NCI-H526 treated with DMSO at 0.1 percent for 48 hours (cell line): ENCODE measurements at places on chromosomes 12 and 14.

DNA sequence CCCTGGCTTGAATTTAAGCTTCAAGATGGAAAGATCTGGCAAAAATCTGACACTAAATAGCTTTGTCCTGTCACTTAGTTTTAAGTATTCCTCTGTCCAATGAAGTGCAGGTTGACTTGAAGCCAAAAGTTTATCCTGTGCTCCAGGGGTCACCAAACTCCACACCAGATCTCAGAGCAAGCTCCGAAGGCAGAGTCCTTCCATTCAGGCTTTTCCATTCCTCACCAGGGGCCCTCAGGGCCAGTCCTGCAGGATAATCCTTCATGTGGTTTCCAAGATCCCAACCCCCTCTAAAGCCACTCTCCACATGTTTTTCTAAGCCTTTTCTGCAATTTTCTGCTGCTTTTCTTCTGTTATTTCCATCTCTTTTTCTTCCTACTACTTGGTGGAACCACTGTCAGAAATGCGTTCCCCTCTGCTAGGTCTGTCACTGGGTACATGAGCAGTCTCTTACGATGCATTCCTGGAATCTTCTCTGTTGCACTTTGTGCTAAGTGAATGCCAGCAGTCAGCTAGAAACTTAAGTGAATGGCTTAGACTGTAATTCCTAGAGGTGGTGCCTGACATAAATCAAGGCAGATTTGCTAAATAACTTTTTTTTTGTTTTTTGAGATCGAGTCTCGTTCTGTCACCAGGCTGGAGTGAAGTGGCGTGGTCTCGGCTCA is 251.4 kb downstream of the MSRB3 start:
- DNase-seq, result no peak

GRCh38 chr12:2263901-2264300 is 211.1 kb downstream of the CACNA1C start:
- DNase-seq, result no peak

DNA sequence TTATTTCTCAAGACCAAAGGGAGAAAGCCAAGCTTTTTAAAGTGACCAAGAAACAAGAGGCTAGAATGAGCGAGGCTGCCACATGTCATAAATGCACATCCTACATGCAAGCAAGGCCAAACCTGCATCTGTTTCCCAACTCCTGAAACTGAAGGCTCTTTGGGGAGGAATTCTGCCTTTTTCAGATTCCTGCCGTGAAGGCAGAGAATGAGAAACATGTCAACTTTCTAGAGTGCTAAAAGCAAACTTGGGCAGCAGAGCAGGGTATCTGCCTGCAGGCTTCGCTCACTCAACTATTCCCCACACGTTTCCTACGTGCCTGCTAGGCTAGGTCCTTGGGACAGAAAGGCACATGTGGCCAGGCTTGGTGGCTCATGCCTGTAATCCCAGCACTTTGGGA is 15.2 kb downstream of the DPF3 start:
- no peak for DNase-seq

- no peak for DNase-seq
Measured at GRCh38 chr14:22071006-22071405, 397.4 kb upstream of the OR4E1 start.

- no peak for DNase-seq
Measured at GRCh38 chr14:55433880-55434804, 6.3 kb downstream of the TBPL2 start.

DNA sequence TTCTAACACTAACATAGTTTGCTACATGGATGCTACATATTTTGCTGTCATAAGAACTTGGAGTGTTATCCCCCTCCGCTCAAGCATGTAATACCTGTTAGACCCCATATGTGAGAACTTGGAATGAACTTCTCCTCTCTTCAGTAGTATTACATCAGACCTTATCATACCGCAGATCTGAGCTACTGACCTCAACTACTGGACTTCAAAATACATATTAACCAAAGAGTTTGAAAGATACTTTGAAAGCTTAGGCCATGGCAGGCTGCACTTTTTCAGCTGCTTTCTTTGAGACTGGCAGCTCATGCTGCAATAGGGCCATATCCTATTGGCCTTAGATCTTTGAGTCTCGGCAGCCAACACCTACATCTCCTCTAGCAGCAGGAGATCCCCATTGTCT is 74.8 kb downstream of the EEA1 start:
- no peak for DNase-seq

GRCh38 chr12:20560935-20561334 is 134.2 kb upstream of the SLCO1C1 start:
- DNase-seq, result no peak

DNA sequence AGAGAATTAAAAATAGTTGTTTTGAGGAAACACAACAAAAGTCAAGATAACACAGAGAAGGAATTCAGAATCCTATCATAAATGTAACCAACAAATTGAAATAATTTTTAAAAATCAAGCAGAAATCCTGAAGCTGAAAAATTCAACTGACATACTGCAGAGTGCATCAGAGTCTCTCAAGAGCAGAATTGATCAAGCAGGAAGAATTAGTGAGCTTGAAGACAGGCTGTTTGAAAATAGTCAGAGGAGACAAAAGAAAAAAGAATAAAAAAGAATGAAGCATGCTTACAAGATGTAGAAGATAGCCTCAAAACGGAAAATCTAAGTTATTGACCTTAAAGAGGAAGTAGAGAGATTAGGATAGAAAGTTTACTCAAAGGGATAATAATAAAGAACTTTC is 65.8 kb upstream of the PPP2R5C start:
- no peak for DNase-seq

DNA sequence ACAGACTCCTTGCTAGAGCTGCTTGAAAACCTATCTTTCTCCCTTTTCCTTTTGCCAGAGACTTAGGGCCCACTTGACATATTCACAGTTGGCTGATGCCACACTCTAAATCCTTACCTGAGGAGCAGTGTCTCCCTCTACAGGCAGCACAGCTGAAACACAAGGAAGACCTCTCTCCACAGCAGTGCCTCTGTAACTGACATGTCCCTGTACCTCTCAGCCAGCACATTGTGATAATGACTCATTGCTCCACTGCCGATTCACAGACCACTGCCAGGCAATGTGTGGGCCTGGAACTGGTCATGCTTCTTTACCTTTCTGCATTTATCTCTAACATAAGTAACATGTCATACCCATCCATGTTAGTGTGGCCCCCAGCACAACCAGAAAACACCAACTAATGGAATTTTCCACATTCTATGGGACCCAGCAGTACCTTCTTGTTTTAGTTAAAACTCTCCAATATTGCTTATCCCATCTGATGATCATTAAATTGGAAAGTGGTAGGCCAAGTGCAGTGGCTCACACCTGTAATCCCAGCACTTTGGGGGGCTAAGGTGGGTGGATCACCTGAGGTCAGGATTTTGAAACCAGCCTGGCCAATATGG is 56.5 kb downstream of the GTF2A1 start:
- peak; percentile 38 for DNase-seq

DNA sequence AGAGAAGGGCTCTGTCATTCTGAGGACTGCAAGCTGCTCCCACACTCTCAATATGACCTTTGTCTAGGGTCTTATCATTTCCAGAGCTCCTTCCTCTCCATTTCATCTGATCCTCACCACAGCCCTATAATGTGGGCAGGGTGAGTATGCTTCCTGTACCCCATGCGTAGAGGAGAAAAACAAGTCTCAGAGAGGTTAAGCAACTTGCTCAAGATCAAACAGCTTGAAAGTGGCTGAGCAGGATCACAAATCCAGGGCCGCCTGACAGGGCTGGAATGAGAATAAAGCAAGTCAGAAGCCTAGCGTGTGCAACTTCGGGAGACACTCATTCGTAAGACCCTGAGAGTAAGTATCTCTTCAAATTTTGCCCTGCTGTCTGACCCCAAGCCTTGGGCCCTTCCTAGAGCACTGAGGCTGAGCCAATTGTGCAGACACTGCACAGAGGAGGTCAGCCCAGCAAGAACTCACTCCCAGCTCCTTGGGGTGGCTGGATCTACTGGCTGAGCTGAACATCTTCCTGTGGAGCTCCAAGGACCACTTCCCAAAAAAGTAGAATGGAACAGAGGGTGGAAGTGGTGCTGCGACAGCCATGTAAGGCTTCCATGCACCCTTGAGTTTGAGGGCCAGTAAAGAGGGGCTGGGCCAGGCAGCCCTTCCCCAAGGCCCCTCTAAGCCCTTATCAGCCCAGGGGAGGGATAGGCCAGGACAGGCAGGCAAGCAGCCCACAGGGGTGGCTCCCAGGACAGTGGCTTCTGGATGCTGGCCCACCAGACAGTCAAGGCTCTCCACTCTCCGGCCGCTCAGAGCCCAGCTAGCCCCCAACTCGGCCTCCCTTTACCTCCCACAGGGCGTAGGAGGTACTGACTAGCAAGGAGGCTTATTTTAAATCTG is 10.5 kb downstream of the ZFP36L1 start:
- no peak for DNase-seq

DNA sequence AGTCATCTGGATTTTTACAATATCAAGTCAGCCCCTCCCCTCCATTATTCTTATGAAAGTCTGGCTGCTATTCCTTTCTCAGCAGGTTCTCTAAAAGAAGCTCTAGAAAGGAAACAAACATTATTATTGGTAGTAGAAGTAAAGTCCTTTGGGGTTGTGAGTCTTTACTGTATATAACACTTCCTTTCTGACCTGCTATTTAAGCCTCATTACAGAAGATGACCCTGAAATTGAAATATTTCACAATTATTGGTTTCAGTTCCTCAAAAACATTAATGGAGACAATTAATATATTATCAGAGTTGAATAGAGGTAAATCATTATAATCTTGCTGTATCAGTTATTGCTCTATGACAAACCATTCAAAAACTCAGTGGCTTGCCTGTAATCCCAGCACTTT is 19.3 kb downstream of the PLEKHA5 start:
- DNase-seq, result no peak

GRCh38 chr12:807041-807735 is 54.8 kb downstream of the WNK1 start:
- no peak for DNase-seq

- DNase-seq, result no peak
Measured at GRCh38 chr14:91293281-91293680, 48.8 kb upstream of the GPR68 start.

DNA sequence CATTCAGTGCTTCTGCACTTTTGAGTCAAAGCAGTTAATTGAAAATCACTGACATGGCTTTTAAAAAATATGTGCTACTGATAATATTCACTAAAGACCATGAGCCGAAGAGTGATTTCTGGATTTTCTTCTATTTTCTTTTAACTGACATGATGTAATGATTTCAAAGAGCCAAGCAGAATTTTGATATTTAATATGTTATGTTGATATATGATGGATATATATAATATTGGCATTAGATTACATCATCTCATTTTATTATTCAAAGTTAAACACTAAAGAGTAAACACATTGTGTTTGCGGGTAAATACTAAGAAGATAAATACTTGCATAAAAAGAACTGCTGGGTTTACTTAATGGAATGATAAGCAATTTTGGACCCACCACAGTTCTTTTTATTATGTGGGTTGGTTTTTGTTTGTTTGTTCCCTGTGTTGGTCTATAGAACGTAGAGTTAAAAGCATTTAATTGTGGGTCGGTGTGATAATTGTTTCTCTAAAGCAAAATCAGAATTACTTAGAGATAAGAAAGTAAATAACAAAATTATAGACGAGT is 692 bp downstream of the SPIC start:
- no peak for DNase-seq

GRCh38 chr12:6375269-6376078 is at the start of gene SCNN1A:
SCNN1A (minus strand) TSS chr12:6375563; CDS start chr12:6374783, 780 bp downstream.
- peak; percentile 87 for DNase-seq

- DNase-seq, result no peak
Measured at GRCh38 chr12:85519163-85519562, 239.1 kb downstream of the ALX1 start.

DNA sequence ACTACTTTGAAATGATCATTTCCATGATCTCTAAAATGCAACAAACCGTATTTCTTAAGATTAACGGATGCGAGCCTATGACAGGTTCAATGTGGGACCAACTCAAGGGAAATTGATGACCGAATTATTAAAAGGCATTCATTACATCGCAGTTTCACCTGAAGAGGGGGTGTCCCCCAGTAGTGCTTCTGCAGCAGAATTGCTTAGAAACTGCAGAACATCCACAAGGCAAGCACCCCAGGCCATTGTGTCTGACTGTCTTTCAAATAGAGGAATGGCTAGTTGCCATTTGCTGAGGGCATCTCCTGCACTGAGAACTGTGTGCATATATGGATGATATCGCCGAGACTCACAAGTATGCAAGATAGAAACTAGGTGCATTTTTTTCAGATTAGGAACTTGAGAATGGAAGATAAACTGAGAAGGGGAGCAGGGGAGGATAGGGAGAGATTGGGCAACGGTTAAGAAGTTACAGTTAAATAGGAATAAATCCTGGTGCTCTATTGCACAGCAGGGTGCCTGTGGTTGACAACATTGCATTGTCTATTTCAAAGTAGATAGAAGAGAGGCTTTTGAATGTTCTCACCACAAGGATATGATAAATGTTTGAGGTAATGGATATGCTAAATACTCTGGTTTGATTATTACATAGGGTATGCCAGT is 234.3 kb upstream of the PLEKHG7 start:
- DNase-seq, result no peak

GRCh38 chr12:26701604-26702215 is 131.3 kb downstream of the ITPR2 start:
- DNase-seq, result peak; percentile 79

- DNase-seq, result no peak
Measured at GRCh38 chr14:60720391-60720790, 3.8 kb downstream of the SIX4 start.

DNA sequence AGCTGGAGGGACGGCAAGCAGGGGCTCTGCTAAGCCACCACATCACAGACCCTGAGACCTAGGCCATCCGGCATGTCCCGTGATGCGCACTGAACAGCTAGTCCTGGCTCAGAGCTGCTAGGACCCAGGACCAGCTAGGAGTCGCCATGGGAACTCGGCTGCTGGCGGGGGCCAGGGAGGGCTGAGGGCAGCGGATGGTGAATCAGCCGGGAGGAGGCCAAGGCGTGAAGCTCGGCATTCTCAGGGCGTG is 5.1 kb downstream of the AHNAK2 start:
- no peak for DNase-seq

DNA sequence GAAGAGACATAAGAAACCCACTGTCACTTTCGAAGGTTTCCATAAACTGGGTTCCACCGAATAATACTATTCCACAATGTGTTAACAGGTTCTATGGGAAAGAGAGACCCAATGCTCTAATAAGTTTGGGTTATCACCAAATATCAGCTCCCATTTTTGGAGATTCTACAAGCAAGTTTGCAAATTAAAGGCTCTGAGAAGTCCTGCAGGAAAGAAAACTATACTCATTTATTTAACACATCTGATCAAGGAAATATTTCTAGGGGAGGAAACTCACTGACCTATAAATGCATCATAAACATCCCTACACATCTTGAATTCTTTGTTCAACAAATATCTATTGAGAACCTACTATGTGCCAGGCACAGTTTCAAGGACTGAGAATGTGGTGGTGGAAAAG is 161.4 kb downstream of the KSR2 start:
- DNase-seq, result no peak

DNA sequence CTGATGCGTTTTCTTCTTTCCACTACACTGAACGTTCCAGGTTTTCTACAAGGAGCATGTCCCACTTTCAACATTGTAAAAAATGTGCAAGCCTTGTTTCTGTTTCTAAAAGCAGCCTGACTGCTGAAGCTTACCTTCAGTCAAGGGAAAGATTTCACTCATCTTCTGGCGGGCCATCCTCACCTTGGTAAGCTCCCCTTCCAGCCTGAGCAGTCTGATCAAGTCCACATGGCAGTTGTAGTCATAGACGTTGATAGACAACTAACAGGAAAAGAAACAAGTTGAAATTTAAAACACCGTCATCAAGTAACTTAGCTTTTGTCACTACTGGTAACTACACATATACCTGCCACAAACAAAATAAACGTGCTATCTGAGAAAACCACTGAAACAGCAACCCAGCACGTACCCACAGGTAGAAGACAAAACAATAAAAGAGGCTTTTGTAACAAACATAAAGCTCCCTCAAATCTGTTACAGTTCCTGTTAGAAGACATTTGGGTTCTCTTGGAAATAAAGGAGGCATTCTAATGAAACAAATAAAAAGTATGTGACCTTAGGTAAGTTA is 11.9 kb downstream of the SART3 start:
- DNase-seq, result no peak
